GM04503 (cell line): ENCODE measurements at places on chromosomes 1 and 21.

DNA sequence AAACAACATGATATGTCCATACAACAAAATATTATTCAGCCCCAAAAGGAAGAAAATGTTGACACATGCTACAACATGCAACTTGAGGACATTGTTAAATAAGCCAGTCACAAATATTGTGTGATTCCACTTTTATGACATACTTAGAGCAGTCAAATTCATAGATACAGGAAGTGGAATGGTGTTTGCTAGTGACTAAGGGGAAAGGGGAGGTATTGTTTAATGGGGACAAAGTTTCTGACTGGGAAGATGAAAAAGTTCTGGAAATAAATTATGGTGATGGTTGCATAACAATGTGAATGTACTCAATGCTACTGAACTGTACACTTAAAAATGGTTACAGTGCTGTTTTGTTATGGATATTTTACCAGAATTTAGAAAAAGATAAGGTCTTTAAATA lies 77.7 kb downstream of the RHOU start:
- DNase-seq: no peak

DNA sequence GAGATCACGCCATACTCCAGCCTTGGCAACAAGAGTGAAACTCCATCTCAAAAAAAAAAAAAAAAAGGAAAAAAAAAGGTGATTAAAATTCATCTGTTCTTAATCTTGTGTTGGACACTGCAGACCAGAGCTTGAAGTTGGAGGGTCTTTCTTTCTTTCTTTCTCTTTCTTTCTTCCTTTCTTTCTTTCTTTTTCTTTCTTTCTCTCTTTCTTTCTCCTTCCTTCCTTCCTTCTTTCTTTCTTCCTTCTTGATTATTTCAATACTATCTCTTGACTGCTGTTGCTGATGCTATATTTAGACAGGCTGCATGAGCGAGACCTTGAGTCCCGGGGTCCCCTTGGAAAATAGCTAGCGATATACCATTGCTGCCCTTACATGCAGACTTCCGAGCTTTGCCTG lies 107.4 kb upstream of the ADAR start:
- no peak for DNase-seq

- DNase-seq: no peak
Observed at GRCh38 chr1:154935749-154936554, 567 bp downstream of the PMVK start.

- DNase-seq: no peak
Observed at GRCh38 chr1:63463248-63463647, 59.8 kb downstream of the ITGB3BP start.

GRCh38 chr1:199310708-199311107 lies 671.9 kb downstream of the PTPRC start:
- no peak for DNase-seq

GRCh38 chr21:35256468-35256988 lies 207.4 kb upstream of the RUNX1 start:
- peak; percentile 83 for DNase-seq

- DNase-seq: no peak
Observed at GRCh38 chr21:14086553-14086952, 124.2 kb downstream of the LIPI start.

- no peak for DNase-seq
Observed at GRCh38 chr1:171167785-171168184, 17.3 kb upstream of the FMO2 start.

- DNase-seq: no peak
Observed at GRCh38 chr21:31470896-31471694, 127.0 kb upstream of the TIAM1 start.

DNA sequence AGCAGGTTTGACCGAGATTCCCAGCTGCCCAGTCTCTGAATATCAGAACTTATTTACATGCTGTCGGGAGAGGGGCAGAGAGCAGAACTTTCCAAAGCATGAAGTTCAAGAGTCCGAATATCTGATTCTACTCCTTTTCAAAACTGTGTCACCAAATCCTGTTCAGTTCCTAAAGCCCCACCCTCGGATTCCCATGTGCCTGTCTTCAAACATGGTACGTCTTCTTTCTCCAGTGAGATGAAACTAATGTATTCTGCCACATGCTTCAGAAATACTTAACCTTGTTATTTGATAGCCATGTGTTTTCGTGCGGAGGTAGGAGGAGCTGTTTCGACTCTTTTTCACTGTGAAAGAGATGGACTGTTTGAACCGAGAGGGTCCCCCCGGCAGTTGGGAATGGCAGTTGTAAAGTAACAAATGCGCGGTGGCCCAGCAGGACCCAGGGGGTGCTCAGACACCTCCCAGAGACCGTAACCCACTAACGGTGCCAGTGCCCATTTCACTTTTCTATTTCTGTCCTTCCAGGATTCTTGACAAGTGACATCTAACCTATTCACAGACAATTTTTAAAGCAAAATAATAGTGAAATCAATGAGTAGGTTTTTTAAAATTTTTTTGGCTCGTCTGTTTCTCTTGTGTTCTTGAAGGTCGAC lies 67.2 kb downstream of the ZBTB18 start:
- DNase-seq: no peak

DNA sequence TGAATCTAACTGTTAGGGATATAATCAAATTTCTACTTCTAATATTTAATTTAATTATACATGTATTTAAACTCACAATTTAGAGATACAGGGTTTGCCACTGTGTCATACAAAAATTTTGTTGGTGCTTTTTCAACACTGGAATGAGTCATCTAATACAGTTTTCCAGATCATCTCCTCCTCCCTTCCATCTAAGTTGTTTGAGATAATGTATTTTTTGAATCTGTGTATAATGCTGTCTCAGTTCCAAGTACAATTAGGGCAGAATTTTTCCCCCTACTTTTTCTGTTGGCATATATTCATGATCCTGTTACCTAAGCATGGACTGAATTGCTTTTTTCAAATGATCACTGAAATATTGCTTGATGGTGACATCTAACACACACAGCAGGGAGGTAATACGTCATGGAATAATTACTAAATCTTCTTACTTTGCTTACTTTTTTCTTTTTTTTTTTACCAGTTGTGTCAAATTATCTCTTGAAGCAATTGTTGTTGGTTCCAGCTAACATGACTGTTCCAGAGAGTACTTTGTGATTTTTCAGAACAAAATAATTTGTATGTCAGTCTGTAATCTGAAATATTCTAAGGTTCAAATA lies 146.0 kb downstream of the MAGI3 start:
- no peak for DNase-seq

- no peak for DNase-seq
Observed at GRCh38 chr1:164713456-164714207, 154.6 kb downstream of the PBX1 start.

GRCh38 chr1:172390683-172391551 lies 29.6 kb upstream of the C1orf105 start:
- no peak for DNase-seq

DNA sequence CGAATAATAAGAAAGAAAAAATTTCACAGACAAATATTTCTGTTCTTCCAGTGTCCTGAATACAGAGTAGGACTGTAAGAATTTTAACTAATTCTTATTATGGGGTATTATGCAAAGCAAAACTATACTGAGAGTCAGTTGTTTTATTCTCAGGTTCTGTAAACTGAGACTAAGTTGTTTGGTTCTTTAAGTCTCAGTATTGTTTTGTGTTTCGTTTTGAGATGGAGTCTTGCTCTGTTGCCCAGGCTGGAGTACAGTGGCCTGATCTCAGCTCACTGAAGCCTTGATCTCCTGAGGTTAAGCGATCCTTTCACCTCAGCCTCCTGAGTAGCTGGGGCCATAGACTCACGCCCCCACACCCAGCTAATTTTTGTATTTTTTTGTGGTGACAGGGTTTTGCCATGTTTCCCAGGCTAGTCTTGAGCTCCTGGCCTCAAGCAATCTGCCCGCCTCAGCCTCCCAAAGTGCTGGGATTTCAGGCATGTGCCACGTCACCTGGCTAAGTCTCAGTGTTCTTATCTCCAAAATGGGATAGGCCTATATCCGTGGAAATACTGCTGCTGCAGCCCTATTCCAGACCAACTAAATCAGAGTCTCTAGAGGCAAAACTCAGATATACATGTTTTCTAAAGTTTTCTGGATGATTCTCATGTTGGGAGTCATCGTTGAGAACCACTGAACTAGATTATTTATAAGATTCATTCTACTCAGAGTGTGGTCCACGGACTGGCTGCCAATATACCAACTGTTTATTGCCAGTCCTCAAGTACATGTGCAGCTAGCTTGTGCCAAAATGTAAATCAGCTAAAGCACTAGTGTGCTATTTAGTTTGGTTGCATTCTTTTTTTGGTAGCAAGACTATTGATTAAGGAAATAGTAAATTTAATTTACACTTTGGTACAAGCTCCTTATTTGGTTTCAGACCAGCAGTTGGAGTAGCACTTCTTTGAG lies 116.6 kb downstream of the HS2ST1 start:
- no peak for DNase-seq

GRCh38 chr1:99919220-99919619 lies 50.6 kb upstream of the SLC35A3 start:
- no peak for DNase-seq

- DNase-seq: no peak
Observed at GRCh38 chr1:186904361-186904760, 75.6 kb downstream of the PLA2G4A start.

GRCh38 chr21:36859744-36860501 lies 106.5 kb downstream of the HLCS start:
- no peak for DNase-seq
